ENCODE measurements at places on chromosomes 7 and 10.

- DNase-seq = peak; percentile 32
Measured at GRCh38 chr7:30406664-30407425, 71.7 kb downstream of the NOD1 start.

DNA sequence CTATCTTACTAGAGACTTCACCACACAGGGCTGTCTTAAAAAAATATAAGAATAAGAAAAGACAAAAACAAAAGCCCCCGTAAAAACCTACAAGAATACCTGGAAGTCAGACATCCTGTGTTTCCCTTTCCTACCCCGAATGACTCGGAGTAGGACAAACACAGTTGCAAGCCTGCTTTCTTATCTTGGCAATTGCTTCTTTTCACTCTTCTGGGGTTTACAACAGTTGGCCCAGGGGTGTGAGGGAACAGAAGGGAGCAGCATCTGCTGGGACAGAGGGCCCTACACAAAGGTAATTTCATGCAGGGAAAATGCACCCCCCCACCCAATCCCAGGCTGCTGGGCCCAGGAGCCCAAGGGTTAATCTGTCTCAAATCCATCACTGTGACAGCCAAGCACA lies 220.6 kb downstream of the ARHGAP12 start:
- DNase-seq = no peak

DNA sequence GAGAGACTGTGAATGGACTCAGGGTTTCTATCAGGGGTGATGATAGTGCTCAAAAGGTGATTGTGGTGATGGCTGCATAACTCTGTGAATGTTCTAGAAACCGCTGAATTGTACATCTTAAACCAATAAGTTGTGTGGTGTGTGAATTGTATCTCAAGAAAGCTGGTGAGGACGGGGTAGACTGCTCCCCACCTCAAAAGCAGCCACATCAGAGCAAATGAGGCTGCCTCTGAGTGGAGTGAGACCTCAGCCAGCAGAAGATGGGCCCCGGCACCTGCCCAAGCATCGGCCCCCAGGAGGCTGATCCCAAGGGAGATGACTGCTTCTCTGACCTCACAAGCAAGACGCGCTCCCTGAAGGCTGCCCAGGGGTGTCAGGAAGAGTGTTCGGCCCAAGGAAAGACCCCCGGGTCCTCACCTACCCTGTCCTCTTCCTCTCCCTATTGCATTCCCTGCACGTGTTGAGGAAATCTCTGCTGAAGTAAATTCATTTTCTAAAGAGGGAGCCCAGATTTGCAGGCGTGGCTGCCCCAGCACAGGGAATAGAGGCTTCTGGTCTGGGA lies 279.3 kb upstream of the SHH start:
- DNase-seq = no peak

GRCh38 chr7:120973849-120974248 lies 14.7 kb upstream of the CPED1 start:
- no peak for DNase-seq

- no peak for DNase-seq
Measured at GRCh38 chr10:20888620-20889330, 8.3 kb downstream of the NEBL start.

GRCh38 chr7:20737840-20738448 lies 48.7 kb downstream of the SP8 start:
- DNase-seq = no peak

GRCh38 chr10:52312942-52313255 lies 1.2 kb upstream of the DKK1 start:
- no peak for DNase-seq

DNA sequence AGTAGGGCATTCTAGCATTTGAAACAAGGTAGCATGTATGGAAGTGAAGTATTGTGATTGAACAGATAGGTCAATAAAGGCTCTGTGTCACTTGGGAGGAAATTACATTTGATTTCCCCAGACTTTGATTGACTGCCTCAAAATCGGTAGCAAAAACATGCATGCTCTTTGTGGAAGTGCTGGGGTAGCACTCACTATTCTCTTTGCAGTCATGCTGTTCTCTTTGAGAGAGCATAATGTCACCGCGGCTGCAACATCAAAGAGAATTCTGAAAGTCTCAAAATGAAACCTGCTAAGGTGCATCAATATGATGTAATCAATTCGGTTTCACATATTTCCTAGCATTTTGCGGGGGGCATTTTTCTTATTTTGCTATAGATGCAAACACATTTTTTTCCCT lies 64.2 kb downstream of the ARMC3 start:
- peak; percentile 10 for DNase-seq

DNA sequence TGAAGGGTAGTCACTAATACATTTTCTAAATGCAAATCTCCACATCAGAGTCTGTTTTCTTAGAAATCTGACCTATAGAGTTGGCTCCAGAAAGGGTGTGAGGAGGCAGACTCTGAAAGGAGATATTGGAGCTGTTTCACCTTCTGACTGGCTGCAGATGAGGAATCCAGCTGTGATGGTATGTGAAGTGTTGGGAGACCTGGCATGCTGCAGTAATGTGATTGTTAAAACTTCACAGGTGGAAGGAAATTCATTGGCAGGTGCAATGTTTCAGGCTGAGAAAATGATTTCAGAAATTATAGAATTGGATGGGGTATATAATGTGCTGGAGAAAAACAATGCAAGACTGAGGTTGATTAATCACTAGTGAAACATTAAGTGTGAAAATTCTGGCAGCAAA lies 1134.0 kb upstream of the LRRN3 start:
- DNase-seq = no peak

- no peak for DNase-seq
Measured at GRCh38 chr7:8436965-8437364, 3.6 kb downstream of the NXPH1 start.

DNA sequence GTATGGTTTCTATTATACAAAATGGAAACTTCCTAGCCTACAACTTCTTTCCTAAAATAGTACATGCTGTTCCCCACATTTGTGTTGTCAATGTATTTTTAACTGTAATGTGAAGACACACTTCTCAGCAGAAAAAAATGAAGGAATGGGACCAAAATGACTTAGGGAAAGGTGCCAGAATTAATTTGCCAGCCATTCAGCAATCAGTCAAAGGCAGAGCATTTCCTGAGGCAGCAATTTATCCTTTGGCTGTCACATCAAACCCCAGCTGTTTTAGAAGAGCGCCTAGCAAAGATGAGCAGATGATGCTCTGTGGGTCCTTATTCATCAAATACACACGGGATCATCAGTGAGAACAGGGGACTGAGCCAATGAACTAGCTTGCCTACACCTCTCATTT lies 592.5 kb downstream of the KCNMA1 start:
- DNase-seq = no peak

DNA sequence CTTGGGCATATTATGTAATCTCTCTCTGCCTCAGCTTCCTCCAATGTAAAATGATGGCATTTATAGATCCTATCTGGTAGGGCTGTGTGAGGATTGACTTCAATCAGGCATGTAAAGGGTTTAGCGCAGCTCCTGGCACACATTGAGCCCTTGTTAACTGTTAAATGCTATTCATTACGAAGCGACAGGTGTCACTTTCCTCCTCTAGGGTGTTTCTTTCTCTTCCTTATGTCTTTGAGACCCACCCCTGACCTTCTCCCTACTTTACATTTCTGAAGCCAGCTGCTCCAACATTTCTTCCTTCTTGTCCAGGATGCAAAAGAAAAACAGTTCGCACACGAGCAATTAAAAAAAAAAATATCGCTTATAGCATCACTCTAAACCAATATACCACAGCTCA lies 5.7 kb upstream of the R3HCC1L start:
- no peak for DNase-seq

DNA sequence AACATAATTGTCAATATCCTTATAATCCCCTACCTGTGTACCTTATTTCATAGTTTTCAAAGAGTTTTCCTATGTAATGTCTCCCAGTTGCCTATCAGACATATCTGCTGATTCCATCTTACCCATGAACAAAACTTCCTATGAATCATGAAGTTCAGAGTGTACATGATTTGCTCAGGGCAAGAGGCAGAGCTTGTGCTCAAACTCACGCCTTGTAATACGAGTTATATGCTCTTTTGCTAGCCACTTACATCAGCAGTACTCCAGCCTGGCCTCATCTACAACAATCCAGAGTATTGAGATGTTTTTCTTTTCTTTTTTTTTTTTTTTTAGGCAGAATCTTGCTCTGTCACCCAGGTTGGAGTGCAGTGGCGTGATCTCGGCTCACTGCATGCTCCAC lies 11.8 kb downstream of the PKD2L1 start:
- no peak for DNase-seq

DNA sequence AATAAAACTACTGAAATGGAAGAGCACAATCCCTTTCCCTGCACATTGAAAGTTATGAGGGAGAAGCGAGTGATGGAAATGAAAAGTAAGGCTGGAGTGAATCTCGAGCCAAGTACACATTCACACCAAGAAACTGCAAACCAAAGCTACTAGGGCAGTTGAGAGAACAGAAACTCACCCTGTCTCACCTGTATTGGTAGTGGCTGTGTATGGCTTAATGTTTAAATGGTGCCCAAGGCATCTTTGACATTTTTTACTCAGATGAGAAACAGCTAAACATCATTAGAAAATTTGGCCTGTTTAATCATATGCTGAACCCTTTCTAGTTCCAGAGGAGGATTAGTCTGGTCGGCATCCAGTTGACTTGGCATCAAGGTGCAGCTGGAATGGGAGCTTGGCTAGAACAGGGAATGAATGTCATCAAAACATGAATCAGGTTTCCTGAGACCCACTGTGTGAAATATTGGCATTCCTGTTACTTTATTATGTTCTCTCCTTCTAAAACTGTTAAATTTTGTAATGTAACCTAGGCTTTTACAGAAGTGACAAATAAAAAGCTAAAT lies 840.8 kb downstream of the GRM8 start:
- no peak for DNase-seq

GRCh38 chr7:156780724-156781455 lies 112.1 kb downstream of the LMBR1 start:
- DNase-seq = no peak

- peak; percentile 2 for DNase-seq
Measured at GRCh38 chr10:62779487-62780248, 24.9 kb upstream of the ADO start.

DNA sequence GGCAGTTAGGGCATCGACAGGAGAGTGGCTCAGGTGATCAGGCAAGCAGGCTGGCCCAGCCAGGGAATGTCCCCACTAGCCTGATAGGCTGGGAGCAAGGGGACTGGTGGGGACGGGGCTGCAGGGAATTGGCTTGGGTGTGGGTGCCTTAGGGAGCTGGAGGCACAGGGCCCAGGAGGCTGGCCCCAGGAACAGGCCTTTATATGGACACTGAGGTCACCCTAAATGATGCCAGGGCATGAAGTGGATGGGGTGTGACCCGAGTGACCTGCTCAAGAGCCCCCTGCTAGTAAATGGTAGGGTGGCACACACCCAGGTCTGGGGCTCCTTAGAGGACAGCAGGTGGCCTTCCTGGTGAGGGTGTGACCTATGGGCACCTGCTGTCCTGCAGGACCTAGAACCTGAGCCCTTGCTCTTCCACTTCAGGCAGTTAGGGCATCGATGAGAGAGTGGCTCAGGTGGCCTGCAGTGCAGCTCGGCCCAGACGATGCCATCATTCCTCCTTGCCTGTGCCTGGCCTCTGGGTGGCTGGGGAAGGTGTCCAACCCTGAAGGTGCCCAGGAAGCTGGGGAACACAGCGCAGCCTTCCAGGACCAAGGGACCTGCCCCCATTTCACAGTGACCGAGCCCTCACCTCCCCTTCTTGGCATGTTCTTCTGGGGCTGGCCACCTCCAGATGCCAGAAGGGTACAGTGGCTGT lies 51.7 kb upstream of the LEP start:
- DNase-seq = no peak

DNA sequence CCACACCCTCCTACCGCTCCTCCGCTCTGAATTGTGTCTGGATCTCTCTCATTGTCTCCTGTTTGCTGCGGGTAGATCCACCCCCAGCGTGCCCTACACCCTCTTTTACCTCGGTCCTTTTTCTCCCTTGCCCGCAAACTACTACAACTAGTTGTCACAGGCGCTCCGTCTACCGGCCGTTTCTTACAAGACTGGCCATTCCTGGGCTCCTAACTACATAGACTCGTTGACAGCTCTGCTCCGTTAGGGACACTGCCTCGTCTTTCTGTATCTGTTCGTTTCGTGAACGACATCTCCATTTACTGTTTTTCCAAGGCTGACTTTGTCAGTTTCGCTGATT lies 786 bp downstream of the TAF3 start:
- DNase-seq = no peak

DNA sequence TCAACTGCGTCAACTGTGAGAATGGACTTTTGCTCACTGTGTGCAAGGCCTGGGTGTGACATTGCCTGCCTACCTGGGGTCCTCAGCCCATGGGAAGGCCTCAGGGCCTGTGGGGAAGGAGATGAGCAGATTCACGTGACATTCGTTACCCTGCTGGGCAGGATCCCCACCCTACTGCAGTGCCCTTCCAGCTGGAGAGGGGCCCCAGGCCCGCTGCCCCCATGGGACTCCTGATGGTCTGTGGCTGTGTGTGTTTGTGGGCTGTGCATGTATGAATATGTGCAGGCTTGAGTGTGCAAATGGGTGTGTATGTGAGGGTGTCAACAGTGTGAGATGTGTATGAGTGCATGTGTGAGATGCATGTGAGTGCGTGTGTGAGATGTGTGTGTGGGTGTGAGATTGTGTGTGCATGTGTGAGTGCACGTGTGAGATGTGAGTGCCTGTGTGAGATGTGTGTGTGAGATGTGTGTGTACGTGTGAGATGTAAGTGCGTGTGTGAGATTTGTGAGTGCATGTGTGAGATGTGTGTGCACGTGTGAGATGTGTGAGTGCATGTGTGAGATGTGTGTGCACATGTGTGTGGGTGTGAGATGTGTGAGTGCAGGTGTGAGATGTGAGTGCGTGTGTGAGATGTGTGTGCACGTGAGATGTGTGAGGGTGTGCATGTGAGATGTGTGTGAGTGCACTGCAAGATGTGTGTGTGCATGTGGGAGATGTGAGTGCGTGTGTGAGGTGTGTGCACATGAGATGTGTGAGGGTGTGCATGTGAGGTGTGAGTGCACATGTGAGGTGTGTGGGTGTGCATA lies 29.7 kb downstream of the PPIF start:
- no peak for DNase-seq

GRCh38 chr10:6763001-6763400 lies 182.9 kb upstream of the PRKCQ start:
- no peak for DNase-seq

DNA sequence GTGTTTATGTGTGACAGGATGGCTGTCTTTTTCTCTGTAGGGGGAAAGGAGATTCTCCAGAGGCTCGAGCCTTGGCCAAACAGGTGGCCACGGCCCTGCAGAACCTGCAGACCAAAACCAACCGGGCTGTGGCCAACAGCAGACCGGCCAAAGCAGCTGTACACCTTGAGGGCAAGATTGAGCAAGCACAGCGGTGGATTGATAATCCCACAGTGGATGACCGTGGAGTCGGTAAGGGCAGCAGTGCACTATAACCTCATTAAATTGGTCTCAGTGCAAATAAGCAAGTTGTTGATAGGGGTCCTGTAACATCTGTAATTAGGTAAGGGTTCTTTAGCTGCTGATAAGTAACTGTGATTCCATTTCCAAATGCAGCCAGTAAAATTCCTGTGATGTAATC lies 56.4 kb downstream of the AP3M1 start:
- DNase-seq = no peak

- no peak for DNase-seq
Measured at GRCh38 chr10:84842593-84842992, 514.2 kb downstream of the CCSER2 start.
